ENCODE measurements at places on chromosomes 3 and 15. TPM values are rescaled to one million over a fixed set of nuclear protein-coding genes. Genes with fewer than 3 reads are reported as not detected.

DNA sequence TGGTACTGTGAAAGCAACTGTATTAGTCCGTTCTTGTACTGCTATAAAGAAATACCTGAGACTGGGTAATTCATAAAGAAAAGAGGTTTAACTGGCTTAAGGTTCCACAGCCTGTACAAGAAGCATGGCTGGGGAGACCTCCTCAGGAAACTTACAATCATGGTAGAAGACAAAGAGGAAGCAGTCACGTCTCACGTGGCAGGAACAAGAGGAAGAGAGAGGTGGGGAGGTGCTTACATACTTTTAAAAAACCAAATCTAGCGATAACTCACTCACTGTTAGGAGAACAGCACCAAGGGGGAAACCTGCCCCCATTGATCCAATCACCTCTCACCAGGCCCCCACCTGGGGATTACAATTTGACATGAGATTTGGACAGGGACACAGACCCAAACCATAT is 48.9 kb downstream of the IQGAP1 start:
- DNase-seq, result no peak

GRCh38 chr3:138051947-138052802 is 42.2 kb downstream of the CLDN18 start:
- DNase-seq, result no peak

DNA sequence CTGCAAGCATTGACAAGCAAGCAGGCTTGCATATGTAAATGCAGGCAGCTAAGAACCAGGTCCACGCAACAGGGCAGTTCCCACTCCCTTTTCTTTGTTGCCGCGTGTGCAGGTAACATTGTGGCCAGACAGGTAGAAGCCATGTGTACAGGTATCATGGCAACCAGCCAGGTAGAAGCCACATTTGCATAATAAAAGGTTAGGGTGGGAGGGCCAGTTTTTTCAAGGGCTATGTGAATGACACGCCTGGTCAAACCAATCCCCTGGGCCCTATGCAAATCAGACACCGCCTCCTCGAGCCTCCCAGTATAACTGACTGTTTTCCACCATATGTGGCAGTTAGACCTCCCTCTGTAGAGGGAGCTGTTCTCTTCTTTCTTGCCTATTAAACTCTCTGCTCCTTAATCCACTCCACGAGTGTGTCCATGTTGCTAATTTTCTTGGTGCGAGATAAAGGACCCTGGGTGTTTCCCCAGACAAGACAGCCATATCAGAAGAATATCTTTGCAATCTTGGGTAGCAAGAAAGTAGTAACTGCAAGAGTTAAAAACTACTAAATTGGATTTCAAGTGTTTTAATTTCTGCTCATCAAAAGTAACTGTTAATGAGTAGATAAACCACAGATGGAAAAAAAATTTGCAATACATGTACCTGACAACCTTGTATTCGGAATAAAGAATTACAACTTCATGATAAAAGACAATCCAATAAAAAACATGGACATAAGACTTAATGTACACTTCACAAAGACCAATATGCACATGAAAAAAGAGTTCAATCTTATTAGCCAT is 21.8 kb downstream of the PCOLCE2 start:
- DNase-seq, result no peak

DNA sequence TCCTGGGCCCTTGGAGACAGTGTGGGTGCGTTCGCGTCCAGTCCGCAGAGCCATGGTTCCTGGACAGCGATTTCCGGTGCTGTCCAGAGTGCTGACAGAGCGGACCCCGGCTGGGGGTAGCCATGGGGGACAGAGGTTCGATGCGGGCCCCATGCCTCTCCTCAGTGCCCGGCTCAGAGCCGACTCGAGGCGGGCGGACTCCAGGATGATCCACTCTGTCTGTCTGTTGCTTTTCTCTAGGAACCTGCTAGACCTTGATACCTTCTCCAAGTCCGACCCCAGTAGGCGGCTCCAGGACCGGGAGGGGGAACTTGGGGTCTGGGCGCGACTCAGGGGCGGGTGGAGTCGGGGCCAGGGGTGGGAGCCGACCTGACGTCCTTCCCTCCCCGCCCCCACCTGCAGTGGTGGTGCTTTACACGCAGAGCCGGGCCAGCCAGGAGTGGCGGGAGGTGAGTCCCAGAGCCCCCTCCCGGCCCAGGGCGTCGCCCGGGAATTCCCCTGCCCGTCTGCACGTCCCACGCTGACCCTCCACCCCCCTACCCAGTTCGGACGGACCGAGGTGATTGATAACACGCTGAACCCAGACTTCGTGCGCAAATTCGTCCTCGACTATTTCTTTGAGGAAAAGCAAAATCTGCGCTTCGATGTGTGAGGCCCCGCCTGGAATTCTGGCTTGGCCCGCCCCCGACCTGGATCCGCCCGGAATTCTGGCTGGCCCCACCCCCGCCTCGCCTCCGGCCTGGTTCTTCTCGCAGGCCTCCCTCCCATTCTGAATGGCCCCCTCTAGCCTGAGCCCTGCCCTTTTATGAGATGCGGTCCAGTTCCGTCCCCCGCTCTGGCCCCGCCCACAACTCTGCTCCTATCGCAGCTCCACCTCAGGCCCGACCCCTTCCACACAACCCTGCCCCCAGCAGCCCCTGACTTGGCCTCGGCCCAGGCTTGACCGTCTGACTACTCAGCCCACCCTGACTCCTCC is 1.0 kb downstream of the CPNE9 start:
- DNase-seq, result no peak

DNA sequence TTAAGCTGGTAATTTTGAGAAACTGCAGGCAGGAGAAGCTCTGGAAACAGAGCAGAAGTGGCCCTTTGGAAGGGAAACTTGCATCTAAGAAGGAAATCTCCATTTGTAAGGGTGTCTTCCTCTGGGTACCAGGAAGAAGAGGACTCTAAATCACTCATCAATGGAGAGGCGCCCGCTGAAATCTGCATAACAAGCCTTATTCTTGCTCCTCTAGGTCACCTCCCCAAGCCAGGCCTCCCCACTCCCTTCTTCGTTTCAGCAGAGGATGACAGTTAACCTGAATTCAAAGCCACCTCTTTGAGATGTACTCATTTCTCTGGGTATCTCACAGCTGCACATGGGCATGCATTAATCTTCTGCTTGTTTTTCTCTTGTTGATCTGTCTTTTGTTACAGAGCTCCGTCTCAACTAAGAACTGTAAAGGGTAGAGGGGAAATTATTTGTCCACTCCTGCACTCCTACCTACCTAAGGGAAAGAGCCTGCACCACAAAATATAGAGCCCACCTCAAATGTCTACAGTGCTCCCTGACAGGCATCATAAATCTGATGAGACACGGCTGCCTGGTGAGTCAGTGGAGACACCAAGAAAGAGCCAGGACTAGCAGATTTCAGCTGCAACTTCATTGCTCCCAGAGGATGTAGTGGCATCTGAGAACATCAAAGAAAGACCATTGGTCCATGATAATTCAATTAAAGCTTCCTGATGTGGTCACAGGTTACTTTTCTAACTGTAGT is 51.5 kb downstream of the GABRB3 start:
- DNase-seq, result no peak

DNA sequence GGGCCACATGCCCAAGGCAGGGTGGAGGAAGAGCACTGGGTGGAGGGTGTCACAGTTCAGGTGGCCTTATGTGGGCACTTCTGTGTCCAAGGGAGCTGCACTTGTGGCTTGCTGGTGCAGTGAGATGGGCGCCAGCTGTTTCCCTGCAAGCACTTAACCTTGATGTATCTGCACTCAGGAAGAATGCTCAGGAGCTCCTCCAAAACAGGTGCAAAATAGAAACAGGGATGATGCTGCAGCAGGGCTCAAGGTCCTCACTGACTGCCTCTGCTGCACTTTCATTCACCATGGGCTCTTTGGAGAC is 151.3 kb downstream of the CADPS start:
- DNase-seq, result no peak

DNA sequence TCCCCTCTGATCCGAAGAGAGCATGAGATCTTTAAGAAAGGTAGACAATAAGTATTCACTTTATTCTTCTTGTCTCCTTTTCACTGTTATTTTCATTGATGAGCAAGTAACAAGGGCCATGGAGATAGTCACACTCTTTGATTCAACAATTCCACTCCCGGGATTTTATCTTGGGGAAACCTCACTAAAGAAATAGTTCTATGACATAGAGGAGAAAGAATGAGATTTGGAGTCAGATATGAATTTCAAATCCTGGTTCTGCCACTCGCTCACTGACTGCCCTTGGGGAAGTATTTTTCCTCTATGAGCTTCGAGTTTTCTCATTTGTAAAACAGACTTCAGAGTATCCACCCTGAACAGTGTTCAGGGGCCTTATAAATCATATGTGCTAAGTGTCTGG is 514.6 kb downstream of the NLGN1 start:
- no peak for DNase-seq

- DNase-seq, result no peak
Observed at GRCh38 chr15:65275728-65276126, 11.0 kb downstream of the PARP16 start.

GRCh38 chr3:45103753-45104714 is 42.1 kb downstream of the CDCP1 start:
- no peak for DNase-seq

- no peak for DNase-seq
Observed at GRCh38 chr3:174382878-174383277, 476.3 kb upstream of the NAALADL2 start.

GRCh38 chr3:167843886-167844285 is 108.4 kb downstream of the SERPINI1 start:
- DNase-seq, result no peak

DNA sequence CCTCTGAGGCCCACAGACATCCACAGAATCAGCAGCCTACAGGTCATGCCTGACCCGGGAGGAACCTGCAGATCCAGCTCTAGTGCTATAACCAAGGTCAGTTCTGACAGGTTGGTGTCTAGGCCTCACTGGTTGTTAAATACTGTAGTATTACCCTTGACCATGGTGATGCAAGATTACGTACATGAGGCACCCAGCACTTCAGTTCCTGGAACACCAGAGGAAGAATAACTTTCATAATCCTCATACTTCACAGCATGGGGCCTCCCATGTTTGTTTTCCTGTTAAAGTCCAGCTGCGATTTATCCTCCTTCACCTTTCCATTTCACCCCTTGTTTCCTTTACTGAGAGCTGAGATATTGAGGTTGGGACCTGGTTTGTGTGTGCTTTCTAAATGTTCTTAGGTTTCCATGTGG is 34.4 kb upstream of the GLCE start:
- DNase-seq, result no peak

- DNase-seq, result no peak
Observed at GRCh38 chr3:52429779-52430415, 15.0 kb downstream of the SEMA3G start.

DNA sequence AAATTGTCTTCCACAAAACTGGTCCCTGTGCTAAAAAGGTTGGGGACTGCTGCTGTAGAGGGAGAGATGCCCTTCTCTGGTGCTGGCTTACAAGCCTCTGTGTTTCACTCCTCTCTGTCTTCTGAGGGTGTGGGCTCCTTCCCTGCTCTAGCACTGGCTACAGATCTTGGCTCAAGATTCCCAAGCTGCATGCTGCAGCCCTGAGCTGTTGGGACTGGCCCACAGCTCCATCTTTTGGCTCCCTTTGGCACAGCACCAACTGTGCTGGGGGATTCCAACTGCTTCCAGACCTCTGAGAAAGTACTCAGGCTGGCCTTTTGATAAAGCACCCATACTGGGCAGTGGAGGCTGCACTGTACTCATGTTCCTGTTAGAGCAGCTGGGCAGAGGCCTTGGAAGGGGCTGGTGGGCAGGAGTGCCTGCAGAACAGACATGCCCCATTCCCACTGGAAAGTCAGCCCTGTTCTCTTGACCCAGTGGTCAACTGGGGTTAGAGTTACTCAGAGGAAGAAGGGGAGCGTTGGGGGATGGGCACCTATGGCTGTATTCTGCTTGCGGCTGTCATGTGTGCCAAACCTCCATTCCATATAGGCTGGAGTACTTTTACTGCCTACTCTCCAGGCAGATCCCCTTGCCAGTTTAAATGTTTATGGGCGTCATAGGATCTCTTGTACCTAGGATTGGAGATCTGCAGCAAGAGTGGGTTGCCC is 55.7 kb downstream of the GALK2 start:
- DNase-seq, result no peak

DNA sequence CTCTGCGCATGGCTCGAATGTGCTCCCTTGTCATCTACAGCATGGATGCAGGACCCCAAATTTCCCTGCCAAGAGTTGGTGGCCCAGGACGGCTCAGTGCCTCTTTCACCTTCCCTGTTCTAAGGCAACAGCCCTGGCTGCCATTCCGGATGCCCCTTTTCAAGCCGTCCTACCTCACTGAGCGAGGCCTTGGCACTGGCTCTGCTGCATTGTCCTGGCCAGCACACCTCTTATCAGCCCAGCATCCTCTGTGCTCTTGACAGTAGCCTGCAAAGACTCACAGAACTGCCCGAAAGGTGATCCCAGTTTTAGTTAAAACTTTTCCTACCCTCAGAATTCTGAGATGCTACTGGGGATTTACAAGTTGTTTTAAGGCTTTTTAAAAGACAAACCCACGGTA is 122.0 kb downstream of the MECOM start:
- no peak for DNase-seq

- no peak for DNase-seq
Observed at GRCh38 chr3:183350164-183350563, 78.3 kb downstream of the MCF2L2 start.

DNA sequence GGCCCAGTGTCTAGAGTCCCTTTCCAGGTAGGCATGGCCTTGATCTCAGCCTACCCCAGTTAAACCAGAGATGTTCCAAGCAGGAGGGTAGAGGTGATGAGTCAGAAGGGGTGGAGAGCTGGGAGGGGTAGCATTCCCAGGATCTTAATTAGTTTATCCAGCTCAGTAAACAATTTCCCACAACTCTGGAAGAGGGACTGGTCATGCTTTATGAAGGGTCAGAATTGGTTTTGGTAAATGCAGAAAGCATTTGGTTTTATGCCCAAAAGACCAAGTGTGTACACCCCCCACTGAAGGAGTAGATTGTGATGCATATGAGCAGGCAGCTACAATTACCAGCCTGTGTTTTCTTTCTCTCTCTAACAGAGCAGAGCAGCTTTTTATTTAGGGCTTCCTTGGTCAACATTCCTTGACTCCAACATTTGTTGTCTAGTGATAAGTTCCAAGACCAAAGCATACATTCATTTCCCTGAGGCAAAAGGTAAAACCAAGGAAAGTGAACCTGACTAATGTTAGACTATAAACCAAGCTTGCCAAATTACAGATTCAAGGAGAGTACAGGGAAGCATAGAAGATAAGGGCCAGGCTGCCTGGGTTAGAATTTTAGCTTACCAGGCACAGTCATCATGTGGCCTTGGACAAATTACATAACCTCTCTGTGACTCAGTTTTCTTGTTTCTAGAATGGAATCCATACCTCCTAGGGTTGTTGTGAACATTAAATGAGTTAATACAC is 17.6 kb downstream of the EXOSC7 start:
- no peak for DNase-seq

DNA sequence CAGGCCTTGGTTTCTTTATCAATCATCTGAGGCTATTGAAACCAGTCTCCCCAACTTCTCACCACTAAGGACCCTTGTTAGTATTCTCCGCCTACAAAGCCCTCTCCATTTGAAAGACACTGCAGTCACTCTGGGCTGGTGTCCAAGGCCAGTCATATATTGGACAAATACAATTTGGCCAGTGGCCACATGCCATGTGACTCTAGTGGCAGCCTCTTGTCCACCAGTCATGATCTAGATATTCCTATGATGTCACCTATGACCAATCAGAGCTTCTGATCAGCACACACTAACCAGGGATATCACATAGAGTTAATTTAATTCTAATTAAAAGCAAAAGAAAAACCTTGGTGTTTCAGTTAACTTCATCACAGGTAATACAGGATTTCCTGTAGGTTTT is 68.2 kb downstream of the RAB11A start:
- no peak for DNase-seq

Gene MST1R
- total RNA-seq, result 1.2 TPM

Gene BCL2A1
- 104 TPM for total RNA-seq

All from activated T-helper 2 cell treated with anti-CD3 and anti-CD28 coated beads, Interferon-gamma antibody, Interleukin-2, Interleukin-4, amounts not matched to agents 10 μg/mL and 5 μg/mL and 100 μg/mL, durations not matched to agents 14 hours and 24 hours and 36 hours (primary cell).